ENCODE measurements at places on chromosomes 5 and 9.
A peak's percentile ranks its signal among the peaks of the same experiment; 100 is the strongest.

DNA sequence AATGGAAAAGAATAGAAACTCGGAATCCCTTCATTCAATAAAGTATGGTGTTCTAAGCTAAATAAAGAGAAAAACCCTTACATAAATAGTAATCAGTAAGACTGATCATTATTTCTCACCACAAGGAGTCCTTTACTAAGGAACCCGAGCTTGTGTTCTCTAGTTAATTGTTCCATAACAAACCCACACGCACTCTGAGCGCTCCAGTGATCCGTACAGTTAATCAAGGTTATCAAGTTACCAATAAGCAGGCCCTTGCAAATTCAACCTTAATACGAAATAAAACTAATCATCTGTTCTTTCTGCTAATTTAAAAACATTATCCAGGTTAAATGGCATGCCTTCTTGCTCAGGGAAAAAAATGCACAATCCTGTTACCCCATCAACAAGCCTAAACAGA is 224.4 kb downstream of the FRMD3 start:
- DNase-seq, result no peak

- no peak for DNase-seq
Observed at GRCh38 chr5:95988877-95989276, 27.2 kb upstream of the ELL2 start.

DNA sequence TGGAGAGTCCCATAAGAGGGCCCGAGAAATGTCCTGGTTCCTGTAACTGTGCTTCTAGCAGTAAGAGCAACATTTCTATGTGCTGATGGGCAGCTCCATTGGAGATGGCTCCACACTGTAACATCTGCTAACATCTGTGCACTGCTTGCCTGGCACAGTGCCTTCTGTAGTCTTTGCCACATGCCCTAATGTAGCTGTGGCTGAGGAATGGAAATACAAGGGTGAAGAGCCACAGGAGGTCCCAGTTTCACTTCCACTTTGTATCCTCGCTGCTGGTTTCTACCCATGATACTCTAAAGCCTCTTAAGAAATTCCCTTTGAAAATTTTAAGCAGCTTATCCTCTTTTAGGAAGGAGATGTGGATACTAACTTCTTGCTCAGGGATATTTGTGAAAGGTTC is 97.4 kb downstream of the HOMER1 start:
- peak; percentile 4 for DNase-seq

GRCh38 chr5:89470658-89471057 is 587.7 kb upstream of the MEF2C start:
- DNase-seq, result no peak

DNA sequence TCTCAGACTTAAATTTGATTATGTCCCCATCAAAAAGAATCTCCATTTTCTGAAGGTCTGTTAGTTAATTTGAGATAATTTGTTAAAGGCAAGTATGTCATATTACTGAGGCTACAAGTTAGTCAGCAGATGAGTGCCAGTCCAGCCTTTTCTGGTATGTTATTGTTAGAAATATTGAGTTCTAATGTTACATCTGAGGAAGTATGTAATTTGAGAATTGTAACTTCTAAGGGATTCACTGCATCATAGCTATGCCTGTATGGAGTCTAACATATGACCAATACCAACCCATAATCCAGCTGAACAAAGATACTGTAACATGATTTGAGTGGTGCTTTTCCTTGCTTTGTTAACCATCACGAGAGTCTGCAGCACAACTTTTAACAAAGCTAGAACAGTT is 13.9 kb downstream of the SLC23A1 start:
- DNase-seq, result peak; percentile 13

- no peak for DNase-seq
Observed at GRCh38 chr5:82365026-82365425, 86.9 kb upstream of the RPS23 start.

- peak; percentile 59 for DNase-seq
Observed at GRCh38 chr9:134372581-134373267, 46.5 kb downstream of the RXRA start.

DNA sequence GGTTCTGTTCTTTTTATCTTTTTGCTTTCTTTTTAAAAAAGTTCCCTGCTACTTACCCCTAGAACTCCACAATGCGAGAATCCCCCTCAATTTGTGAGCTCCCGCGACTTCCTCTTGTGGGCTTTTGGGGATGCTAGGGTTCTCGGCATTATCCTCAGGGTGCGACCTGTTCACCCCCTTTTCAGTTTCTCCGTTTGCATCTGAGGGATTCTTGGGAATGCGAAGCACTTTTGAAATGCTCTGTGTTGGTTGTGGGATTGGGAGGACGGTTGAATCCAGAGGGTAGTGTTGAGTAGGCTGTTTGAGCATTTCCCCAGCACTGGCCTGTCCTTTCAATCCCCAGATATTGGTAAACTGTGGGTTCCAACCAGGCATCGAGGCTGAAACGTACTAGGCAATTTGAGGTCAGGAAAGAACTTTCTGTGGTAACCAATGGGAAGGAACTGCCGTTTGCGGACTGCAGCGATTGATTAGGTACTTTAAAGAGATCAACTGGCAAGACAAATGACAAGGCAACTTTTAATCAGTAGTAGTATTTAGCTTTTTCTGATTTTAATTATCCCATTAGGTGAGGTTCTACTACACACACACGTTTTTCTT is 415 bp downstream of the XRCC4 start:
- no peak for DNase-seq

- DNase-seq, result no peak
Observed at GRCh38 chr9:117987945-117988344, 283.7 kb downstream of the TLR4 start.

- DNase-seq, result no peak
Observed at GRCh38 chr9:3629495-3629894, 103.7 kb upstream of the RFX3 start.

DNA sequence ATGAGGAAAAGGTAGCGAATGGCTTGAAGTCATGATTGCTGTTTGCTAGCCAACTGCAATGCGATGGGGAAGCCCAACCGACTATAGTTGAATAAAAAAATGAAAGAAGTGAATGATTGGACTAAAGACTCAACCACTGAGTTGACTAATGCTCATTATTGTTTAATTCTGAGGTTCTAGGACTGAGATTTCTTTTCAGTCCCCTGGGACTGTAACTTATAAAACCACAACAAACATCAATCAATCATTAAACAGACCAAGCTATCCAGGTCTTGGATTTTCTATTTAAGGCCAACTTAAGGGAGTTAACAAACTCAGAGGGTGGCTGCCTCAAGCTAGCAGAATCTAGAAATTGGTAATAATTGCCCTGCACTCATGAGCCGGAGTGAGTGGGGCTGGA is 154.2 kb downstream of the DOCK2 start:
- DNase-seq, result no peak

GRCh38 chr5:179153341-179153901 is 93.2 kb downstream of the ZNF354C start:
- no peak for DNase-seq
